ENCODE measurements at places on chromosomes 16 and 17. TPM values are rescaled to one million over a fixed set of nuclear protein-coding genes. Genes with fewer than 3 reads are reported as not detected.

DNA sequence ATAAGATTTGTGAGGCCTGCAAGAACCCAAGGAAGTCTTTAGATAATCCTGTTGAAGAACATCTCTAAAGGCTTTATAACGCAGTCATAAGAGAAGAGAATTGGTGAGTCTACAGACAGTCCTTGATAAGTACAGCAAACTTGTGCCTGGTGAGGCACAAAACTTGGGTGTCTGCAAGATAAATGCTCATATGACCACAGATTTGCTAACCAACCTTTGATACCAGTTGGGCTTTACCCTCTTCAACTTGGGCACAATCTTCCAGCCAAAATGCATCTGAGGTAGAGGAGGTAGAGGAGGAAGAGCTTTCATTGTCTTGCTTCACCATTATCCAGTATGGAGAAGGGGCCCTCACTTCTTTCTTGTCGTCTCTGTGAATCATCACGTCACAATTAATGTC lies 16.9 kb downstream of the PDZD9 start:
- DNase-seq: no peak

GRCh38 chr16:82741073-82741615 lies 114.4 kb downstream of the CDH13 start:
- no peak for DNase-seq

GRCh38 chr16:89275284-89275584 lies 57.7 kb downstream of the ZNF778 start:
- no peak for DNase-seq

The RHBDL1 gene
- polyA plus RNA-seq: 1.8 TPM

DNA sequence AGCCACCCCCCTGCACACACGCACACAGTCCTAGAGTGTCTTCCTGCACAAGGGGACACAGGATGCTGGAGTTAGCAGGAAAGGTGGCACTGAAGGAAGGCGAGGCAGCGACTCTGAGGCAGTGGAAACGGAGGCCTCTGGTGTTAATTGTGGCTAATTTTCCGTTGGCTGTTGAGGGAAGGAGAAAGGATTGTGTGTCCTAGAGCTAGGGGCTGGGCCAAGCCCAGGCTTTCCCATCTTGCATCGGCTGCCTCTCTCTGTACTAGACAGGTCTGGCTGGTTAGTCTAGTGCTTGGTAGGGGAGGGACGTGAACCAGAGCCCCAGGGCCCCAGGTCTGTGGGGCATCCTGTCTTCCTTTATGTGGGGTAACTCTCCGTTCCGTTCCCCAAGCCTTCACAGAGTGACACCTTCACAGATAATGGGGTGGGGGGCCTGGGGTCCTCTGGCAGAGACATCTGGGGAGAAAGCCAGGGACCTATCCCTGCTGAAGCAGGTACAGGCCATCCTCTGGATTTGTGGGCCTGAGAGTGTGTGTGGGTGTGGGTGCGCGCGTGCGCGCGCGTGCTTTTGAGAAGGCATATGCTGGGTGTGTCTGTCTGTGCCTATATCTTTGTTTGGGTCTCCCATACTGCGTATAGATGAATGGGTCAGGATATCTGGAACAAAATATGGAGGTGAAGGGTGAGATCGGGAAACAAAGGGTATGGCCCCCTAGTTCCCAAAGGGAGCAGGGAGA lies at the start of gene CHD3:
TSS of gene CHD3 (plus strand) at position 606 of the 737 bp plus-strand sequence. CDS start 212 bp downstream, outside the sequence.
- DNase-seq: no peak

GRCh38 chr16:566475-567372 lies at the start of gene NHLRC4:
TSS of gene NHLRC4 (plus strand) at chr16:567005. CDS start at chr16:568048, 1,043 bp downstream.
- DNase-seq: peak; percentile 65

GRCh38 chr17:2040219-2040827 lies 1.5 kb upstream of the OVCA2 start:
- no peak for DNase-seq

The RND2 gene
- 0.81 TPM for polyA plus RNA-seq

DNA sequence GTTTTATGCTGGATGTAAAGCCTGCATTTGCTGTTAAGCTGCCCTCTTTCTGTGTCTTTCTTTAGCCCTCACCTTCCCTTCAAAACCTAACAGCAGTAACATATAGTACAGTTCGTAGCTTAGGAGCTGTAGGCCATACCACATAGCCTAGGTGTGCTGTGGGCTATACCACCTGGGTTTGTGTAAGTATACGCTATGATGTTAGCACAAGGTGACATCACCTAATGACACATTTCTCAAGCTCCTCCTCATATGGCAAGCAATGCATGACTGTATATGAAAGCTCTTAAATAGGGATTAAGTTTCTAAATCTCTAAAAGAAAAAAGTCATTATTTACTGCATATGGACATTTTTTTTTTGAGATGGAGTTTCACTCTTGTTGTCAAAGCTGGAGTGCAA lies 57.8 kb upstream of the TMEM97 start:
- no peak for DNase-seq

DNA sequence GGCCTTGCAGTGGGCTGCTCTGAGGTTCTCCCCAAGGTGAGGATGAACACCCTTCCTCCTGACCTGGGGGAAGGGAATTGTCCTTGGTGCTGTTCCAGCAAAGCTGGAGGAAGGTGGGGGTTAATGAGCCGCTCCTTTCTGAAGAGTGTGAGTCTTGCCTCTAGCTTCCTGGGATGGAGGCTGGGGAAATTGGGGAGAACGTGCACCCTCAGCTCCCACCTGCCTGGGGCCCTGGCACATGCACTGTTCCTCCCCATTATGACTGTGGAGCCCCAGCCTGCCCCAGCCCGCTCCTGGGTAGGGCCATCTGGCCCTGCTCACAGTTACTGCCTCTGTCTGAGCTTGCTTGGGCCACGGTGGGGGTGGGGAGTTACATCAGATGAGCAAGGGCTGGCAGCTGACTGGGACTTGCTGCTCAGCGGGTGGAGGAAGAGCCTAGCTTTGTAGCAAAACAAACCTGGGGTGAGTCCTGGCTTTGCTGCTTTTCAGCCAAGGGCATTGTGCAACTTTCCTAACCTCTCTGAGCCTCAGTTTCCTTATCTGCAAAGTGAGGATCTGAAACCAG lies 11.1 kb downstream of the TNS4 start:
- no peak for DNase-seq

DNA sequence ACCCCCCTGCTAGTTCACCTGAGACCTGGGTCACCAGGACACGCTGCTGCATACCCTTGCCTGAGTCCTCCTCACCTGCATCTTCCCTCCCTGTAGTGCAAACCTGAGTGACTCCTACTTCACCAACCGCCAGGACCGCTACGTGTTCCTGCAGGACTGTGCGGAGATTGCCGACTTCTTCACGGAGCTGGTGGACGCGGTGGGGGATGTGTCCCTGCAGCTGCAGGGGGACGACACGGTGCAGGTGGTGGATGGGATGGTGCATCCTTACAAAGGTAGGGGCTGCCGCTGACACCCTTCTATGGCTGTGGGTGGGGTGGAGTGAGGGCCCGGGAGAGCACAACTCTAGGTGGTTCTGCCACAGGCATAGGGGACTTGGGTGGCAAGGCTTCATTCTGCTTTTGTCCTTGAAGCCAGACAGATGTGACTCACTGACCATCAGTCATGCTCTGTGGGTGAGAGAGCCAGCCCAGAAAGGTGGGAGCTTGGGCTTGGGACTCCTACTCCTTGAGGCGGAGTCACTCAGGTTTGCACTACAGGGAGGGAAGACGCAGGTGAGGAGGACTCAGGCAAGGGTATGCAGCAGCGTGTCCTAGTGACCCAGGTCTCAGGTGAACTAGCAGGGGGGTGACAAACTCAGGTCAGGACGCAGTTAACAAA lies 22.3 kb downstream of the PGS1 start:
- no peak for DNase-seq

The ADGRG3 gene
- not detected for polyA plus RNA-seq

The ARHGAP27 gene
- polyA plus RNA-seq: 21.0 TPM

The OR2C1 gene
- polyA plus RNA-seq: not detected

GRCh38 chr16:15856901-15857698 lies at the start of gene MYH11:
TSS of gene MYH11 (minus strand) at chr16:15857028. CDS start at chr16:15838252, 18,776 bp downstream.
- DNase-seq: no peak

GRCh38 chr16:78242239-78242630 lies 142.8 kb downstream of the WWOX start:
- DNase-seq: no peak

The GPRC5C gene
- not detected for polyA plus RNA-seq

The IGFALS gene
- polyA plus RNA-seq: 0.03 TPM

DNA sequence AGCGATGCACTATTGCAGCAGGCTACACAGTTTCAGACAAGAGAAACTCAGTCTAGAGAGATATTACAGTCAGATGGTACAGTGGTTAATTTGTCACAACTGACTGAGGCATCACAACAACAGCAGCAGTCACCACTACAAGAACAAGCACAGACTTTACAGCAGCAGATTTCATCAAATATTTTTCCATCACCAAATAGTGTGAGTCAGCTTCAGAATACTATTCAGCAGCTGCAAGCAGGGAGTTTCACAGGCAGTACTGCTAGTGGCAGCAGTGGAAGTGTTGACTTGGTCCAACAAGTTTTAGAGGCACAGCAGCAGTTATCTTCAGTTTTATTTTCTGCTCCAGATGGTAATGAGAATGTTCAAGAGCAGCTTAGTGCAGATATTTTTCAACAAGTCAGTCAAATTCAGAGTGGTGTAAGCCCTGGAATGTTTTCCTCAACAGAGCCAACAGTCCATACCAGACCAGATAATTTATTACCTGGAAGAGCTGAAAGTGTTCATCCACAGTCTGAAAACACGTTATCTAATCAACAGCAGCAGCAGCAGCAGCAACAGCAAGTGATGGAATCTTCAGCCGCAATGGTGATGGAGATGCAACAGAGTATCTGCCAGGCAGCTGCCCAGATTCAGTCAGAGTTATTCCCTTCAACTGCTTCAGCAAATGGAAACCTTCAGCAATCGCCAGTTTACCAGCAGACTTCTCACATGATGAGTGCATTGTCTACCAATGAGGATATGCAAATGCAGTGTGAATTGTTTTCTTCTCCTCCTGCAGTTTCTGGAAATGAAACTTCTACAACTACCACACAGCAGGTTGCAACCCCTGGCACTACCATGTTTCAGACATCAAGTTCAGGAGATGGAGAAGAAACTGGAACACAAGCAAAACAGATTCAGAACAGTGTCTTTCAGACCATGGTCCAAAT lies 34.1 kb downstream of the NQO1 start:
- DNase-seq: no peak

DNA sequence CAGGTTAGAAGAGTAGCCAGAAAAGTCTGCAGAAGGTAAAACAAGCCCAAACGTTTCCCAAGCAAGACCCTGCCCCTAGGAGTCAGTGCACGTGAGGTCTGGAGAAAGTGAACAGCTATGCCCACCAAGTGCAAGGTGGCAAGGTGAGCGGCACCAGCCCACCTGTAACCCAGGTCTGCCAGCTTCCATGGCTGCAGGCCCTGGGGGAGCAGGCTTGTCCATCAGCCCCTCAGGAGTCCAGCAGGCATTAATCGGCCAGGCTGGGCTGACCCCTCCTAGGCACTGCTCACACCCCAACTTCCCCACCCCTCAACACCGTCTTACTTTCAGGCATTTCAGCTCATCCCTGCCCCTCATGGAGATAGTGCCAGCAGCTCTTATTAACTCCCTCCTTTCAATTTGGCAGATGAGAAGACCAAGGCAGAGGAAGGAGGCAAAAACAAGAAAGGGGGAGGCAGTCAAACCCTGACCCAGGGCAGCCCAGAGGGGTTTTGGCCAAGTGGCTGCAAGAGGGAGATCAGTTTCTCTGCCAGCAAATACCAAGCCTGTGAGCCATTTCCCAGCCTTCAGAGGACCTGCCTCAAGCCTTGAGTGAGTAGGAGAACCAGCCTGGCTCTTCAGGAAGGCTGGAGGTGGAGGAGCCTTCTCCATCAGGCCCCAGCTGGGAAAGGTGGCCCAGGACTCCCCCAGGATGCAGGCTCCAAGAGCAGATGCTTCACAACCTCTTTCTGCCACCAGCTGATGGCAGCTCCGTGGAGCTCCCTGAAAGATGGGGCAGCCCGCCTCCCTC lies 14.7 kb downstream of the BEAN1 start:
- DNase-seq: no peak

The CD7 gene
- not detected for polyA plus RNA-seq

- DNase-seq: no peak
Measured at GRCh38 chr17:80612997-80613731, 68.5 kb downstream of the RPTOR start.

- DNase-seq: no peak
Measured at GRCh38 chr16:68345958-68346635, 35.3 kb downstream of the PRMT7 start.

DNA sequence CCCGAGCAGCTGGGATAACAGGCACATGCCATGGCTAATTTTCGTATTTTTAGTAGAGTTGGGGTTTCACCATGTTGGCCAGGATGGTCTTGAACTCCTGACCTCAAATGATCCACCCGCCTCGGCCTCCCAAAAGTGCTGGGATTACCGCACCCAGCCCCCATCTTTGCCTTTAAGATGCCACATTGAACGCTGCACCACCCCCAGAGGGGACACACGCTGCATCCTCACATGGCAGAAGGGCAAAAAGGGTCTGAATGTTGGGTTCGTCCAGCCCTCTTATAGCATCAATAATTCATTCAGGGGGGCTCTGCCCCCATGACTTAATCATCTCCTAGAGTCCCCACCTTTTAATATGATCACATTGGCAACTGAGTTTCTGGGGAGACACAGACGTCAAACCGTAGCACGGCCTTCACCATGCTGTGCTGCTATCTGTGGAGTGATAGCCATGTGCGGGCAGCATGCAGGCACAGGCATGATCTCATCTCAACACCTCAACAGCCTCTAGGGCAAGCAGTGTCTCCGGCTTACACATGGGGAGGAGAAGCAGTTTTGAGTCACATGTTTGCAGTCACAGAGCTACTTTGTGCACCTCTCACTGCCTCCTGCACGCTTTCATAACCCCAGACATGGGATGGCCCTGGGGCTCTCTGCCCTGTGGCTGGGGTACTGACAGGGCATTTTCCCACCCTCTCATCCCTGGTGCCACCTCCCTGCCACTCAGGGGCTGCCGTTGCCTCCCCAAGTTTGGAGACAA lies 30.0 kb downstream of the IL21R start:
- no peak for DNase-seq

GRCh38 chr17:54408731-54409130 lies 491.9 kb upstream of the TOM1L1 start:
- no peak for DNase-seq

The GRB7 gene
- polyA plus RNA-seq: 0.04 TPM

DNA sequence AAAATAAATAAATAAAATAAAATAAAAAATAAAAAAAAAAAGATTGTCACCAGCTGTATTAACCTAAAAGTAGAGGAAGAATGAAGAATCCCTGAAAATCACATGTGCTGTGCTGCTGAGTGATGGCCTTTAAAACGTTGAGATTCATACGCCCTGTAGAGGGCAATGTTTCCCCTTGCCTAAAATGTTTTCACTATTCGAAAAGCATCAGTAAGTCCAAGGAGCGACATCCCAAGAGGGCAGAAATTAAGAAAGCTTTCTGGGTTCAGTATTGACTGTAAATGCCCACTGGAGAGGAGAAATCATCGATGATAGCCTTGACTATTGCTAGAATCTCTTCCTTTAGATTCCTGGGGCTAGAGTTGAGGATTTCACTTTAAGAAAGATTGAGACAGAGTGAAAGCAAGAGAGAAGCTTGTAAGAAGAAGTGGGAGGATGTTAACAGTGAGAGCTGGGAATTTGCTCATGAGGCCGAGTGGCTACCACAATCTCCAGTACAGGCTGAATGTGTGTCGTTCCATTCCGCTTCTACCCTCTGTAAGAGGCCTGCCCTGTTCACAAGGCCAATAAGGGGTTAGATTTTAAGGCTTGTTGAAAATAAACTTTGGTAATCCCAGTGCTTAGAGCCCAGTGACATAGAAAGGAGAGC lies 170.8 kb upstream of the FAM20A start:
- peak; percentile 82 for DNase-seq

Measured in endothelial cell of umbilical vein (primary cell).